ENCODE measurements at places on chromosomes 4 and X.
A peak's percentile ranks its signal among the peaks of the same experiment; 100 is the strongest.

GRCh38 chrX:107776649-107777535 is 641 bp upstream of the NCBP2L start:
- peak; percentile 64 for DNase-seq

DNA sequence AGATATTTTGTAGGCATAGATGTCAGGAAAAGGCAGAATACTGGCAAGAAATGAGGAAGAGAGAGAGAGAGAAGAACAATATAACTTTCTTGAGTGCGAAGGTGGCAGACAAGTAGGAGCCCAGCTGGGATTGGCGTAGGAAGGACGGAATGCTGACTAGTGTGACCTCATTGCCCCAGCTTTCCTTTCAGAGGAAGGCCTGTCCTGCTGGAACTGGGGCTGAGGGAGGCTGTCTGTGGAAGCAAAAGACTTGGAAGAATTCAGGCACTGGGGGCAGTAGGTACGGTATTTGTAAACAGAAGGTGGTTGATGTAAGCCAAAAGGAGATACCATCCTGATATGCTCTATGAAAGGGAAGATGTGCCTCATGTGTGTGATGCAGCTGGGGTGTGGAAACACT is 818.4 kb downstream of the ADGRL3 start:
- DNase-seq = no peak

DNA sequence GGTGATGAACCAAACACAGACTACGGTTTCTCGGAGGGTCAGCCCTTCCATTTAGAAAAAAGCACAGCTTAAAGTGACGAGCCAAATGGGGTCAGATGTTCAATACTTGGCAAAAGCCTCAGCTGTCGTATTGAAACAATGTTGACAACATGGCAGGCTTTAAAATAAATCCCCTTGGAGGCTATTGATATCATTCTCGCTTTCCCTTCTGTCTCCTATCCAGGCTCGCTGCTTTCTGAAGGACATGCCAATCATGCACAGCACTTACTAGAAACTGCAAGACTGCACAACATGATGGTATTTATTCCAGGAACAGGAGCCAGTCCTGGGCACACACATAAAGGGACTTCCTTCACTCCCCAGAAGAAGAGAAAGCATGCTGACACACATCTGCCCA is 137.9 kb downstream of the SLC7A11 start:
- no peak for DNase-seq

- DNase-seq = no peak
These were observed 20.1 kb upstream of the TET2 start for GRCh38 chr4:105126311-105127169.

DNA sequence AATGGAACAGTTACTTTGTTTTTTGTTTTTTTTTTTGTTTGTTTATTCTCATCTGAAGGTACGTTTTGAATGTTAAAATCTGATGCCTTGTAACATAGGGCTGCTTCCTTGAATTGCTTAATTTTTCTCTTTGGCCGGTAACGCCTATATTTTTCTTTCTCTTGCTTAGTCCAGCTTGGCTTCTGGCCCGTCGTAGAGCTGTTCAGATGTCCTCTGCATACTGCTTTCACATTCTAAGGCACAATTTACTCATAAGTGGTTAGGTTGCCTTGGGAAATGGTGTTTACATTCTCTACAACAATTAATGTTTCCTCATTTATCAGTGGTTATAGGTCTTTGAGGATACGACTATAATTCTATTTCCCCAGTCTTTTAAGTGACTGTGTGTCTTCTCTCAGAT is 7.9 kb downstream of the NONO start:
- no peak for DNase-seq

GRCh38 chr4:128917781-128918180 is 108.3 kb downstream of the JADE1 start:
- DNase-seq = no peak

DNA sequence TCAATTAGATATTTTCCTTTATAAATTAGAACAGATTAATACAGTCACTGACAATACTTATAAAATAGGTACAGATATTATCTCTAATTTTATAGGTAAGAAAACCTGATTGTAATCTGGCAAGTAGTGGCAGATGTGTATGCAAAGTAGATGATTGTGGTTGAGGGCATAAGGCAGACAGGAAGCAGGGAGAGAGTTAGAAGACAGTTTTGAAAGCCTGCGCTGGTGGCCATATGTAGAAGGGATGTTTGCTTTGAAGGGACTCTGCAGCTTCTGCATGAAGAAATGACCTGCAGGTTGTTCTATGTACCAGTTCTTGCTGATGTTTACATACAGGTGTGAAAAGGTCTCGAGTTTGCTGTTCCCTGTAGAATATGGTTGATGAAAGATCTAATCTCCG is 416.3 kb upstream of the SLIT2 start:
- DNase-seq = no peak

GRCh38 chr4:139556071-139556723 is at the start of gene SETD7:
TSS of gene SETD7 (minus strand) at chr4:139556219. CDS start at chr4:139556137, 82 bp downstream.
- DNase-seq = peak; percentile 64

DNA sequence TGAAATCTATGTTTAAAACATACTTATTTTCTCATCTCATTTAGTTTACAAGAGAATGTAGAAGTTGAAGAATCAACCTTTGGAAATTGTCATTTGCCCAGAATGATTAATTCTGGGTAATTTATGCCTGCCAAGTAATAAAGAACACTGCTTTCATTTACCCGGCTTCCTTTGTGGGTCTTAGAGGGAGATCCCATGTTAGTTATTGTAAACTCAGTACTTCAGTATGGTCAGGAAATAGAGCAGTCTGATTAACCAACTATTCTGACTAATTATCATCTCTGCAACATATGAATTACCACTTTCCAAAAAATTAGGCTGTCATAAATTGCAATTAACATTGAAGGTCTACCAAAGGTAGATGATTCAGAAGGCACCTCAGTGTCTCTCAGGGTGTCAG is 324.5 kb downstream of the HNRNPD start:
- no peak for DNase-seq

- DNase-seq = peak; percentile 72
These were observed 36.9 kb downstream of the SORBS2 start for GRCh38 chr4:185774845-185775680.

- DNase-seq = no peak
These were observed 794 bp downstream of the HSD17B13 start for GRCh38 chr4:87321888-87322287.

- DNase-seq = no peak
These were observed 18.0 kb upstream of the PDHA2 start for GRCh38 chr4:95821867-95822266.

- peak; percentile 12 for DNase-seq
These were observed 151.8 kb downstream of the CCNG2 start for GRCh38 chr4:77308843-77309242.

DNA sequence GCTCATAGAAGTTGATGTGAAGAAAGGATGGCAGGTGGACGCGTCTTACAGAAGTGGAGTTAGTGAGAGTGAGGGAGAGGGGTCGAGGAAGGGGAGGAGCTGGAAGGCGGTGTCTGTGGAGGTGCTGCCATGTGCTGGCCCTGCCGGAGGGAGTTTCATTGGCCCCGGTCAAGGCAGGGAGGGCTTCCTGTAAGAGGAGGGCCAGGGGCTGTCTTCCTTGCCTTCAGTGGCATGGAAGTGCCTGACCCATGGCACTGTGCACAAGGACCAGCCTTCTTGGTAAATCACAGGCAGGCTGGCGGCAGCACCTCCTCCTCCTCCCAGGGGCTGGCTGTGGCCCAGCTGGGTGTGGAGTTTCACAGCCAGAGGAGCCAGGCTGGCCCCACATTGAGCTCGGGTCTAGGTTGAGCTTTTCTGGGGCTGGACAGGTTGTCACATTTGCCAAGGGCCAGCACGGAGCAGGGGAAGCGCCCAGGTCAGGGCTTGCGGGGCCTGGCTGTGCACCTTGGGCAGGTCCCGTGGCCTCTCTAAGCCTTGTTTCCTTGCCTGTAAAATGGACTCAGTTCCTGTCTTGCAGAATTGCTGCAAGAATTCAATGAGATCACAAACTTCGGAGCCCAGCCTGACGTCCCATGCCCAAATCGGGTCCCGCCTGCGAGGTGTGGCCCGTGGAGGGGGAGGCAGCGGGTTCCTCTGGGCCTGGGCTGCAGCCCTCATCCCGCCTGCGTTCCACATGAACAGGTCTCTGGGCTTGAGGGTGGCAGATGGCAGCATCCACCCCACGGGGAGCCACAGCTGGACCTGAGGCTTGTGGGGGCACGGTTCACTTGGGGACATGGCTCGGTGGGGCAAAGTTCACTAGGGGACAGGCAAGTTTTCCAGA is 7.0 kb downstream of the HTRA3 start:
- DNase-seq = no peak

DNA sequence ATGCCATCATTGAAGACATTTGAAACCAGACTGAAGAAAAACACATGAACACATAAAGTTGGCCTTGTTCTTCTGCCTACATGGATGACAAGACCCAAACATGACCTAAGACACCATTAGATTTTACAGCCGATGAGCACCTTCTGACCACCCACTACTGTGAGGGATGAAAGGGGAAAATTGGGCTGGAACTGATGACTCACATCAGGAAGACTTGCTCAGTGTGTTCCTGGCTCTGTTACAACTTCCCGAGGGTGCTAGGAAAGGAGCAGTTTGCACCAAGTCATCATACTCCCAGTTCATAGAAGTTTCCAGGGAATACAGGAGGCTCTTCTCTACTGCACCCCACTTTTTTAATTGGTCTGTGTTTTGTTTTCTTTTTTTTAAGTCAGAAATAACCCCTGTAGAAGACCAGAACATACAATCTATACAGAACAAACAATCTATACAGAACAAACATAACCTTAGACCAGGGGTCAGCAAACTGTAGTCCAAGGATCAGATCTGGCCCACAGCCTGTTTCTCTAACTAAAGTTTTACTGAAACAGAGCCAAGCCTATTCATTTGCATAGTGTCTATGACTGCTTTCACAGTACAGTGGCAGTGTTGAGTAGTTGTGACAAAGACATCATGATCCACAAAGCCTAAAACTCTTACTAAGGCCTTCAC is 25.3 kb downstream of the BTC start:
- DNase-seq = peak; percentile 0

- peak; percentile 66 for DNase-seq
These were observed at the start of gene STK32B for GRCh38 chr4:5051278-5052203. TSS of gene STK32B (plus strand) at chr4:5051480.

- DNase-seq = no peak
These were observed 130.9 kb downstream of the TMEM164 start for GRCh38 chrX:110133735-110134370.
